Hepatic stellate cell (primary cell): ENCODE measurements at places on chromosomes 5 and 9.

GRCh38 chr9:130994135-130995085, 14.6 kb upstream of the LAMC3 start:
- DNase-seq = no peak

- no peak for DNase-seq
Observed at GRCh38 chr9:82539146-82539545, 523.8 kb downstream of the RASEF start.

DNA sequence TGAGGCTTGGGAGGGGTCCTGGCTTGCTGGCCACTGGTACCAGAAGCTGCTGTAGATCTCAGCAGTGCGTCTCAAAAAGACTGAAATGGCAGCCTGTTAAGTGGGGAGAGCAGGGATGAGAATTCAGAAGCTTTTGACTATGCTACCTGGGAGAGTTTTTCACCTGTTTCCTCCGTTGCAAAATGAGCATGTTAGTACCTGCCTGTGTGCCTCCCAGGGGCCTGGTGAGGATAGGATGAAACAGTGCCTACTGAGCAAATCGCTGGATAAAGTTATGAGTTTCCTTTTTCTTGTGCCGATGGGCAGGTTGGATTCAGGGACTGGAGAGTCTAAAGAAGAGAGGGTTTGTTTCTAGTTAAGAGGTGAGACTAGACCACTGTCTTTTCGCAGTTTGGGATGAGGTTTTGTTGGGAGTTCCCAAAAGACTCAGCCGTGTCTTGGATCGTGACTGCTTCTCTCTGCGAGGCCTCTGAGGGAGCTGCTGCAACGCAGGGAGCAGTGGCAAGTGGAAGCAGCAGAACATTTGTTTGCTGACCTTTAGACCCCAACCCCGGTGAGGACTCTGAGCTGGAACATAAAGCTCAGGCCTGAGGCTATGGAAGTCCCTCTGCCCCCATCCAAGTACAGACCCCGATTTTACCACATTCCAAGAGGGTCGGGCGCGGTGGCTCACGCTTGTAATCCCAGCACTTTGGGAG, 1.4 kb downstream of the RALGPS1 start:
- DNase-seq = no peak

DNA sequence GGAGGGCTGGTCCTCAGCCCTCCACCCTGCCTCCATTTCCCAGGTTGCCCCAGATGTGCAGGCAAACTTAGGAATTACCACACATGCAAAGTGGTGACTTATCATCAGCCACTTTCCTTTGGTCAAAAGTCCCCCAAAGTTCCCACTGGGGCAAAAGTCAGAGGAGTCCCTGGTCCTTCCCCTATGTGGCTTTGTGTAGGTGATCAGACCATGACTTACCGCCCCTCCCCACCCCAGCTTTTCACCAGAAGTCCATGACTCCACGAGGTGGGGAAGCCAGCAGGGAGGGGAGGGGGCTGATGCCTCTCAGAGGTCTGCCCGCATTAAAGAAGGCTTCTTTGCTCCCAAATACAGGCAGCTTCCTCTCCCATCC, 5.8 kb downstream of the TRAF1 start:
- no peak for DNase-seq

GRCh38 chr9:88753691-88754367, 218.9 kb downstream of the NXNL2 start:
- no peak for DNase-seq

GRCh38 chr5:146026307-146027010, 78.9 kb downstream of the PLAC8L1 start:
- no peak for DNase-seq

- DNase-seq = peak; percentile 72
Observed at GRCh38 chr5:136769900-136770684, 404.7 kb upstream of the TRPC7 start.

DNA sequence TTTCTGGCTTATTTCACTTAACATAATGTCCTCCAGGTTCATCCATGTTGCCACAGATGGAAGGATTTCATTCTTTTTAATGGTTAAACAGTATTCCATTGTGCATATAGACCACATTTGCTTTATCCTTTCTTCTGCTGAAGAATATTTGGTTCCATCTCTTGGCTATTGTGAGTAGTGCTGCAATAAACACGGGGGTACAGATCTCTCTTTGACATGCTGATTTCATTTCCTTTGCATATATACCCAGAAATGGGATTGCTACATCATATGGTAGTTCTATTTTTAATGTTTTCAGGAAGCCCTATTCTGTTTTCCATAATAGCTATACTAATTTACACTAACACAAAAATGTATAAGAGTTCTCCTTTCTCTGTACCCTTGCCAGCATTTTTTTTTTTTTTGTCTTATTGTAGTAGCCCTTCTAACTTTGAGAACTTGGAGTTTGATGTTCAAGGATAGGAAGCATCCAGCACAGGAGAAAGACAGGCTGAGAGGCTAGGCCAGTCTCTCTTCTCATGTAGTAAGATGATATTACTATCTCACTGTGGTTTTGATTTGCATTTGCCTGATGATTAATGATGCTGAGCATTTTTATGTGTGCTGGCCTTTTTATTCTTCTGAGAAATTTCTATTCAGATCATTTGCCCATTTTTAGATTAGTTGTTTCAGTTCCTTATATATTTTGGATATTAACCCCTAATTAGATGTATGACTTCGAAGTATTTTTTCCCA, 592.2 kb upstream of the ZNF608 start:
- no peak for DNase-seq

DNA sequence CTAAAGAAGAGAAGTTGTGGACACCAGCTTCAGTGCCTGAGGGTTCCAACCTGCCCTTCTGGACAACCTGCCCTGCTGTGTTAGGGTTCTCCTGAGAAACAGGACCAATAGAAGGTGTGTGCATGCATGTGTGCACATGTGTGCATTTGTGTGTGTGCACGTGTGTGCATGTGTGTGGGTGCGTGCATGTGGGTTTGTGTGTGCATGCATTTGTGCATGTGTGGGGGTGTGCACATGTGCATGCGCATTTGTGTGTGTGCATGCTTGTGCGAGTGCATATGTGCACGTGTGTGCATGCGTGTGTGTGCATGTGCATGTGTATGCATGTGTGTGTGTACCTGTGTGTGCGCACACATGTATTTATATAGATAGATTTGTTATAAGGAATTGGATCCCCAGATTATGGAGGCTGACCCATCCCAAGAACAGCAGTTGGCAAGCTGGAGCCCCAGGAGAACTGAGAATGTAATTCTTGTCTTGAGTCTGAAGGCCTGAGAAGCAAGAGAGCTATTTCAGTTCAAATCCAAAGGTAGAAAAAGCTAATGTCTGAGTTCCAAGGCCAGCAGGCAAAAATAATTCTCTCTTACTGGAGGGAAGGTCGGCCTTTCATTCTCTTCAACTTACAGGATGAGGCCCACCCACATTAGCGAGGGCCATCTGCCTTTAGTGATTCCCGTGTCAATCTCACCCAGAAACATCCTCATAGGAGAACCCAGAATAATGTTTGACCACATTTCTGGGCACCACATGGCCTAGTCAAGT, 62.9 kb upstream of the SYNPO start:
- no peak for DNase-seq

- peak; percentile 16 for DNase-seq
Observed at GRCh38 chr9:4137681-4138099, 162.2 kb downstream of the GLIS3 start.

DNA sequence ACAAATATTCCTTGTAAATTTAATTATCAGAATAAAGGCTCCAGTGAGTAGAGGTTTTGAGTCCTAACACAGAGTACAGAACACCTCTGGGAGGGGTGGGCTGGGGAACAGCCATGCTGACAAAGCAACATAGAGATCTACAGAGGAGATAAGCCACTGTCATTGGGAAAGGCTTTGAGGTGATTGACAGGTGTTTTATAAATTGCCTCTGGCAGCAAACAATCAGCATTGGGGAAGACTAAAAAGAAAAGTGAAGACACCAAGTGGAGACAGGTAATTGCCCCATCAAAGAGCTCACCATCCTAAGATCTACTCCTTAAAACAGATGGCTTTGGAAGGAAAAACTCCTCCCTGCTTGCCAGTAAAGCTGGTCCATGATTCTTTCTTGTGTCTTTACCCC, 189.7 kb upstream of the TLE4 start:
- DNase-seq = no peak

GRCh38 chr9:71806901-71807307, 38.6 kb upstream of the CEMIP2 start:
- DNase-seq = peak; percentile 42

DNA sequence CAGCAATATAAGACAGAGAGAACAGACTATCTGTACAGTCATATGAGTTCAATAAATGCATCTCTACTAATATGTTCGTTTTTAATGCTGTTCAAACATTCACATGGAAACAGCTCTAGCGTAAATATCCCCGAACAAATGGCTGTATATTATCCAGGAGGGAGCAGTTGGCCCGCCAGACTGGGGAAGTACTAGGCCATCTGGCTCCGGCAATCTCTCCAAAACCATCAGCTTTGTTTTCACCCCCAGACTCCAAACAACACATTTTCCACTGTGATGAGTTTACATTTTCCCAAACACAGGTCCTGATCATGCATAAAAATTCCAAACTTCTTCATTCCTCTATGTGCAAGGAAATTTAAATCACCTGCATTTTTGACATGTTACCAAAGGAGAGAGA, 8.7 kb downstream of the EBF1 start:
- DNase-seq = no peak

GRCh38 chr9:114271556-114272510, 51.1 kb upstream of the ORM1 start:
- DNase-seq = peak; percentile 54

DNA sequence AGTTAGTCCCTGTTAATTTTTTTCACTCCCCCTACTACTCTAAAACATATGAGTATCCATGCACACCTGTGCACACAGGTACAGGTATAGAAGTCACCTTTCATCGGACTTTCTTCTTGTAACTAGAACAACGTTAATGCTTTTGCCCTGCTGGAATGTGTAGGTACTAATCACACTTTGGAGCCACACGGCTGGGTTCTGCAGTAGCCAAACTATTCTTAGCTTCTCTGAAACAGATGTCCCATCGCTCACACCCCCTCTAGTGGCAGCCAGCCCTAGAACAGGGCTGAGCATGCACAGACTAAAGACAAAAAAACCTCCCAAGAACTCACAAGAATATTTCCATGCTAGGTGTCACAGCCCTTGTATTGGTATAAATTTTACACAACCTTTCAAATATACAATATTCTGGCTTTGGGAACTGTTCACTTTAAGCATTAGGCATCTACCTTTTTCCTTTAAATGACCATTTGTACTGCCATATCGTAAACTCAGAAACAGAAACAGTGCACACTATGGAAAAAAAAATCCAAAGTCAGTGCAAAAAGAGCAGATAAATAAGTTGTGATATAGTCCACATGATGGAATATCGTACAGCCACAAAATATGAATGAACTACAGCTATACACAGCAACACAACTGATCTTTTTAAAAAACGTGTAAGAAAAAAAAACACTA, 64.0 kb downstream of the RETREG1 start:
- DNase-seq = peak; percentile 57

DNA sequence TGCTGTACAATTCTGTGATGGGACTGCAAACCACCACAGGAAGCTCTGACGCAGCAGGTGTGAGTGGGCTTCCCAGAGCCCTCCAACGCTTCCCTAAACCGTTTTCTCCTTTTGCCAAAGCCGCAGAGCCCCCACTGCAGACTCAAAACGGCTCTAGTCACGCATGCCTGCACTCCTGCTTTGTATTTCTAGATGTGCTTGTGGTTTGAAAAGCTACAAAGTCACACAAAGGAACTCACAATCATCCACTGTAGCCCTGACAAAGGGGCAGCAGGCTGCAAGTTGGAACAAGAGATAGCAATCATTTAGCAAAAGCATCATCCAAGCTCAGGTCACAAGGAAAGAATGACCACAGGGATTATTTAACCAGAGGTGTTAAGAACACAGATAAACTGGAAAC, 79.3 kb downstream of the PTPN3 start:
- DNase-seq = no peak

DNA sequence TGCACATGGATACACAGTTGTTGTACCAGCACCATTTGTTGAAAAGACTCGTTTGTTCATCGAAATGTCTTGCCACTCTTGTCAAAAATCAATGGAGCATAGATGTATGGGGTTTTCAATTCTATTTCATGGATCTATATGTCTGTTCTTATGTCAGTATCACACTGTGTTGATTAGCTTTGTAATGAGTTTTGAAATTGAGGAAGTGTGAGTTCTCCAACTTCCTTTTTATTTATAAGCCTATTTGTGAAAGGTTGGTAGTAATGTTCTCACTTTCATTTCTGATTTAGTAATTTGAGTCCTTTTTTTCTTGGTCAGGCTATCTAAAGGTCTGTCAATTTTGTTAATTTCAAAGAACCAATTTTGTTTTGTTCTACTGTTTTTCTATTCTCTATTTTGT, 26.1 kb downstream of the ZNF510 start:
- DNase-seq = no peak

DNA sequence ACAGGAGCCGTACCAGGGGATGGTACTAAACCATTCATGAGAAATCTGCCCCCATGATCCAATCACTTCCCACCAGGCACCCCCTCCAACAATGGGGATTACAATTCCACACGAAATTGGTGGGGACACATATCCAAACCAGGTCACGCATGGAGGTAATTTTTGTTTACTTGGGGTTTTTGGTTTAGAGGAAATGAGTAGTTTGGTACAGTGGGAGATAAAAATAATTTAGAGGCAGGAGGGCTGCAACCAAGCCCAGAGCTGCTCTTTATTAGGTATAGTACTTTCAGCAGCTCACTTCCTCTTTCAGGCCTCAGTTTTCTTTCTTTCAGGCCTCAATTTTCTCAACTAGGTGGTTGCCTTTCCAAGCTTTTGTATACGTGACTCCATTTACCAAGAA, 23.2 kb downstream of the PRUNE2 start:
- DNase-seq = no peak

- no peak for DNase-seq
Observed at GRCh38 chr9:137449931-137450538, 8.9 kb upstream of the ENTPD8 start.

DNA sequence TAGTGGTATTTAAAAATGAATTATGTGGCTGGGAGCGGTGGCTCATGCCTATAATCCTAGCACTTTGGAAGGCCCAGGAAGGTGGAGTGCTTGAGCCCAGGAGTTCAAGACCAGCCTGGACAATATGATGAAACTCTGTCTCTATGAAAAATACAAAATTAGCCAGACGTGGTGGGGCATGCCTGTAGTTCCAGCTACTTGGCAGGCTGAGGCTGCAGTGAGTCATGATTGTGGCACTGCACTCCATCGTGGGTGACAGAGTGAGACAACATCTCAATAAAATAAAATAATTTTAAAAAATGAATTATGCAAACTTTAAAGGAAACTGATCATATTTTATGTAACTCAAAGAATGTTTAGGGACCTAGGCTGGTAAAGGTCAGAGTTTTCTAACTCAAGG, 310.8 kb upstream of the DMRT1 start:
- DNase-seq = no peak

- no peak for DNase-seq
Observed at GRCh38 chr5:135319458-135319857, 79.6 kb downstream of the MACROH2A1 start.

GRCh38 chr5:29229461-29229860, 1964.0 kb upstream of the CDH6 start:
- DNase-seq = no peak

DNA sequence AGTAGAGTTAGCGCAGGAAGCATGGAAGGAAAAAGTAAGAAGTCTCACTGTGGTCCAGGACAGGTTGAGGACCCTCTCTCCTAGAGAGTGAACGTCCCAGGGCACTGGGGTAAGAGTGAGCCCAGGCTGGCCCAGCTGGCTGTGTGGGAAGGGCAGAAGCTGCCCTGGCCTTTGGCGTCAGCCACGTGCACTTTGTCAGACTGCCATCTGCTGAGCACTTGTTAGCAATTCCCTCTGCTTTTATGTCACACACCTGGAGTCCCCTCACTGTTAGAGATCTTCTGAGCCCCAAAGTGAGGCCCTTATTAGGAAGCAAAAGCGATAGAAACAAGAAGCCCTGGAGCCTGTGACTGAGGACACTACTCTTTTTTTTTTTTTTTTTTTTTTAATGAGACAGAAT, 79.1 kb downstream of the UGCG start:
- no peak for DNase-seq
